ENCODE measurements at places on chromosomes 1 and 21. TPM values are rescaled to one million over a fixed set of nuclear protein-coding genes. Genes with fewer than 3 reads are reported as not detected.

DNA sequence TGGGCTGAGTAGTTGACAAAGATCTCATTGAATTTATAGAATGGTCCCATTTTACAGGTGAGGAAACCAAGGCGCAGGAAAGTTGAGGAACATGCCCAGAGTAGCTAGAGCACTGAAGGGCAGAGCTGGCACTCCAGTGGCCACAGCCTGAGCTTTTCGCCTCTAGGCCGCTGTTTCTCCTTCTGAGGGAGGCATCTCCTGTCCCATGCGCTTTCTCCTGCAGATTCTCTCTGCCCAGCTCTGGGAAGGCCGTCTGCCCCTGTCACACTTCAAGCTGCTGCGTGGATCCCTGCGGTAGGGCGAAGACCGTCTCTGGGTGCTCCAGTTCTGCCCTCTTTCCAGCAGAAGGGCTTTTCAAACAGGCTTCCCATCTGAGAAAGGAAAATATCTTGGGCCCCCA, 159.9 kb downstream of the ACTL8 start:
- DNase-seq: no peak

DNA sequence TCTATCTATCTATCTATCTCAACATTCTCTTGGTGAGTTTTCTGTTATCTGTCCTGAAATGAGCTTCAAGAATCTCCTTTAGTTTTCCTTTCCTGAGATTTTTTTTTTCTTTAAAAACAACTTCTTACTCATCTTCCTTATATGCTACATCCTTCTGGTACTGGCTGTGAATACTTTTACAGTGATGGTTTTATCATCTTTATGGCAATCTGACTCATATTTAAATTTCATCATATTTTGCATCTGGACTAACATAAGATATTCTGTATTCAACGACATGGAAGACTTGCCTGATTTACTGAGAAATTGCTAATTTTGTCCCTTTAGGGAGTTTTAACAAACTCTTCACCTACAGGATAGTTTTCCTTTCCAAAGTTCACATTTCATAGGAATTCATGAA, 33.0 kb downstream of the PDE4B start:
- DNase-seq: no peak

DNA sequence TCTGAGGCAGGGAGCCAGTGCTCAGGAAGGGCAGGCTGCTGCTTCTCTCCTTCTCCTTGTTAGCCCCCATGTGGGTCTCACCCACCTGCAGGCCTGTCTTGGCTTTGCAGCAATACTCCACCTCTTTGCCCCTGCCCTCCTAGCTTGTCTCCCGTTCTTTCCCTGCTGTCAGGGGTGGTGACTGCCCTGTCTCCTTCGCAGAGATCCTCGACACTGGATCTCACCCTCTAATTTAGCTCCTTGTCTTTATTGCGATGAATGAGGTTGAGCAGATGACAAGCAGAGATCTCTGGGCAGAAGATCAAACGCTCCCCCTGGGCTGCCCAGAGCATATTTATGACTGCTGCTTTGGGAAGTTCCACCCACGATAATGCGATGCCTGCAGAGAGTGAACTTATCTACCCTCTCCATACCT, 199.2 kb downstream of the ROR1 start:
- DNase-seq: no peak

Gene MTARC2
- 8.9 TPM for total RNA-seq

Measured in kidney epithelial cell (primary cell).